Omental fat pad (tissue), 4 donors: ENCODE measurements at places on chromosomes 11 and 22.

DNA sequence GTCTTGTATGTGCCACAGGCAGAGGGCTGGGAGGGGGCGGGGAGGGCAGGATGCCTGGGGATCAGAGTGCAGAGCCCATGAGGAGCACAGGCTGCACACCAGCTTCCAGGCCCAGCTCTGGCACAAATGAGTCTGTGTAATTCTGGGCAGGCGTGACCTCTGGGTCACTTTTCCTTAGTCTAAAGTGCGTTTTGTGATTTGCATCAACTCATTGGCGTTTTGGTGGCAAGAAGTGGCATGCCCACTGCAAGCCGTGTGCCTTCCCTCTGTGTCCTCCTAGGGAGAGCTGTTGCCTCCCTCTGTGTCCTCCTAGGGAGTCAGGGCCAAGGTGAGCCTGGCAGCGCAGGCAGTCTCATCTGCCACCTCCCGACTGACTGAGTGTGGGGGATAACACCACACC lies 17.2 kb downstream of the CHADL start:
- DNase-seq = no peak

- DNase-seq = no peak
Observed at GRCh38 chr22:22397875-22398524, 110.5 kb downstream of the ZNF280B start.

DNA sequence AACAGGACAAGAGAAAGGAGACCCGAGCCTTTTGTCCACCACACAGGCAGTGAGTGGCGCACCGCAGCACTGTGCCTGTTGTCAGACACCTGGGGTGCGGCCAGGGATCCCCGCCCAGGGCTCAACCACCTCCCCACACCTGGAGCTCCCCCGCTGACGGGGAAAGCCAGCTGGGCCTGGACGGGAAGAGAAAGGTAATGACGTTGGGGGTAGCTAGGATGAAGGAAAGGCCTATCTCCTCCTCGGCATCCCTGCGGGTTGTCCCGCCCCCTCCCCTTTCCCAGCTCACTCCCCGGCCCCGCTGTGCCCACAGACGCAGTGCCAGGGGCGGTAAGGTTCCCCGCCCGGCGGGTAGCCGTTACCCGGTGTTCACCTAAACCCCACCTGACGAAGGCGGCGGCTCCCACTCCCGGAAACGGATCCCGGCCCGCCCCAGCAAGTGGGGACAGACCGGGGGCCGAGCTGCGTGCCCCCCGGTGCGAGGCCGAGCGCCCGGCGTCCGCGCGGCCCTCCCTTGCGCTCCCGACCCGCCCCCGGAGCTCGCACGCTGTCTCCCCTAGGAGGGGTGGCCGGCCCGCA lies 495 bp downstream of the HYOU1 start:
- no peak for DNase-seq

DNA sequence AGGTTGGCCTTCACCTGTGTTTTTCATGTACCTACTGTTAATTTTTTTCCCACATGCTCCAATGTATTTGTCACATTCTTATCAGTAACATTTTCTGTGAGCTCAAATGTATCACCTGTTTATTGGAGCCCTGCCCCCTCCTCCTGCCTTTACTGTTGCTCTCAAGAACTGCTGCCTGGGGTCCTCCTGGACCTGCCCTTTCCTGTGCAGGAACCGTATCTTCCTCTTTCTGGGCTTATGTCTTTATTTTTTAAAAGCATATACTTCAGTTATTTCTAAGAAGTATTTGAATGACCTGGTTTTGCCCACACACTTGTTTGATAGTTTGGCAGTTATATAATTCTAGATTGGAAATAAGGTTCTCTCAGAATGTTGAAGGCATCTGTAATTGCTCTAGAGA lies 5.9 kb downstream of the FAM118B start:
- DNase-seq = no peak

GRCh38 chr22:24445481-24446259 lies 18.3 kb downstream of the ADORA2A start:
- DNase-seq = no peak

DNA sequence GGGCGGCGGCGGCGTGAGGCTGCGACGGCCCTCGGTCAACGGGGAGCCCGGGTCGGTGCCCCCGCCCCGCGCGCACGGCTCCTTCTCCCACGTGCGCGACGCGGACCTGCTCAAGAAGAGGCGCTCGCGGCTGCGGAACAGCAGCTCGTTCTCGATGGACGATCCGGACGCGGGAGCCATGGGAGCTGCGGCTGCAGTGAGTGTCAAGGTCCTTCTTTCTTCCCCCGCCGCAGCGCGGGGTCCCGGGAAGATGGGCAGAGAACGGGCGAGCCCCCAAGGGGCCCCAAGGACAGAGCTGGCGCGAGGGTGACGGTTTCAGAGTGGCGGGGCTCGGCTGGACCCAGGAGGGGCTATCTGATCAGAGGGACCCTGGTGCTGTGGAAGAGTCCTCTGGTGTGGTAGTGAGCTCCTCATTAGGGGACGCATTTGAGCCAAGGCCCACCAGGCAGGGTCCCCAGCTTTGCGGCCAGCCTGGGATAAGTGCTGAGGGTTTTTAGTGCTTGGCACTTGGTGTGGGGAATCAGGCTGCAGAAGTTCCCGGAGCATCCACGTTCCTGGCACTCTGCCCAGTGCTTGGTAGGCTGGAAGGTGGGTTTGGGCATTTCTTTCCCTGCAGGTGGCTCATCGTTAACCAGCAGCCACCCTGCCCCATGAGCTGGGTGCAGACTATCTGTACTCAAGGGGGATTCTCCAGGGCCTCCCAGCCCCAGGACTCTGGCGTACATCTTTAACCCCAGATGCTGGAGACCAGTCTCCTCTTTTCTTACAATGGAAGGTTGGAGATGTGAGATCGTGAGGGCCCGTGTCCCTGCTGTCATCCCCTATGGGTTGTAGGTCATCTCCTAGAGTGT lies 9.8 kb downstream of the EHBP1L1 start:
- no peak for DNase-seq

DNA sequence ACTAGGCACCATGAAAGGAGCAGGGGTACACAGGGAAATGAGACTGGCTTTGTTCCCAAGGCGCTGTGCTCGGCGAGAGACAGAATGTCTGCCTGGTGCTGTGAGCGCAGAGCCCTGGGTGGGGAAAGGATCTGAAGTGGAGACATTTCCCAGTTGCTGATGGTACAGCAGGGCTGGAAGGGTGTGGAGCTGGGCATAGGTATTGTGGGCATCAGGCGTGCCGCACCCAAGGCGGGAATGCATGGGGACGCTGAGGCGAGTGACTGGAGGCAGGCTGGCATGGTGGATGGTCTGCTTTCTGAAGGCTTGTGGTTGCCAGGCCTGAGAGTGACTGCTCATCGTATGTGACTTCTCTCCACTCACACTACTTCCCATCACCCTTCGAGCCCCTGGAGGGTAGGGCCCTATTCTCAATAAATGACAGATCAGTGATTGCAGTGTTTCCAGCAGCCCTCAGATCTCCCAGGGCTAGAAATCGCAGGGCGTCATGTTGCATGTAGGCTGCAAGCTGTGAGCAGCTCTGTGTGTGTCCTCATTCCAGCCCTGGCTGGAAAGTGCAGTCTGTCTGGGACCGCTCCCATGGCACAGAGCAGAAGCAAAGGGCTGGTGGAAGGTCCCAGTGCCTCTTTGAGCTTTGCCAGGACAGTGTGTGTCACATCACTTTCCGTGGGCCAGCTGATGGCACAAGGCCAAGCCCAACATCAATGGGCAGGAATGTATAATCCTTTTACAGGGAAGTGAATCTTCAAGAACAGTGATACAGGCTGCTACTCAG lies 67.7 kb downstream of the TBC1D22A start:
- DNase-seq = no peak

- DNase-seq = no peak
Observed at GRCh38 chr11:41779401-41779960, 320.0 kb upstream of the LRRC4C start.

DNA sequence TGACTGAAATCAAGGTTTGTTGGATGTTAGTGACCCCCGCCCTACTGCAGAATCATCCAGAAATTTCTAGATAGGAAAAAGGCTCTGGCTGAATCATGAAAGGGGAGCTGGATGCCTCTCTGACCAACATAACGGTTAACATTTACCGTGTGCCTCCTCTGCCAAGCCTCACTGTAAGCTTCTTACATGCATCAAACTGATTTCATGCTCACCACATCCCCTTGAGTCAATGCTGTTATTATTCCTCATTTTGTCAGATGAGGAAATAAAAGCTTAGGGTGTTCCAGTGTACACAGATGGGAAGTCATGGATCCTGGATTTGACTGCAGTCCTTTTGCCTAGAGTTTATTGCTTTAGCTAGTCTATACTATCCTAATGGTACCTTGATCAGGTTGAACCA lies 5.9 kb upstream of the HMOX1 start:
- DNase-seq = no peak

- no peak for DNase-seq
Observed at GRCh38 chr11:1845561-1846452, 7.0 kb downstream of the TNNI2 start.

DNA sequence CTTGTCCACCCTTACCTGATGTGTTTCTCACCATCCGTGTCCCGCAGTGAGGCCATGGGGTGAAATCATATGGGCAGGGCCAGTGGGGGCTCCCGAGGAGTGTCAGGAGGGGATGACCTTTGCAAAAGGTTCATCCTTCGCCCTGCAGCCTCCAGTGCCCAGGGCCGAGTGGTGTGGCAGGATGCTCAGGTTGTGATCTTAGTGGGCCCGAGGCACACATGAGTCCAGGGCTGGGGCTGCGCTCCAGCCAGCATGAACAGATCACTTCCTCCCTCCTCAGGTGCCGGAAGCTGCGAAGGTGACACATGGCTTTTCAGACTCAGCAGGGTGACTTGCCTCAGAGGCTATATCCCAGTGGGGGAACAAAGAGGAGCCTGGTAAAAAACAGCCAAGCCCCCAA lies 2.8 kb upstream of the FKBP2 start:
- DNase-seq = no peak

- no peak for DNase-seq
Observed at GRCh38 chr22:26632422-26633155, 10.8 kb downstream of the CRYBA4 start.

DNA sequence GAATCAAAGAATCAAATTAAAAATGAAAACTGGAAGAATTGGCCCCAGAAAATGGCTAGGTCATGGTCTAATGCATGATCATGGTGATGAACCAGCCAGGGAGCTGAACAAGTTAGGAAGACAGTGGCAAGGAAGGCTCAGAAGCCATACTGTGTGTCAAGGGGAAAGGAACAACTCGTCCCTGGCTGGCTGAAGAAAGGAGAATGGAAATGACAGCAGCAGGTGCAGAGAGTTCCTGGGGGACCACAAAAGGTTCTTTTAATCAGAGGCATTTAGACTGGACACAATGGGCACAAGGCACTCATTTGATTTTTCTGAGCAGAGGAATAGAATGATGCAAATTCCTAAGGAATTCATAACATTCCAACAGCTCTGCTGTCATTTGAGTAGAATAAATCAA lies 209.9 kb downstream of the LARGE1 start:
- no peak for DNase-seq

DNA sequence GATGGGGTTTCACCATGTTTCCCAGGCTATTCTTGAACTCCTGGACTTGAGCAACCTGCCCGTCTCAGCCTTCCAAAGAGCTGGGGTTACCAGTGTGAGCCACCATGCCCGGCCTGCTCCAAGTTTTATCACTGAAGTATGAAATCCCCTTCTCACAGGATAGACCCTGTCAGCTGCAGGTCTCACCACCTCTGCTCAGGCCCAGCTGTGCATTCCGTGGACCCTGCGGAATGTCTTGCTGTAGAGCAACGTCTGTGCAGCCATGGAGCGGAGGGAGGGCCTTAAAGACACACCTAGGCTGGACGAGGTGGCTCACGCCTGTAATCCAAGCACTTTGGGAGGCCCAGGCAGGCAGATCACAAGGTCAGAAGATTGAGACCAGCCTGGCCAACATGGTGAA lies 625.4 kb downstream of the BRD1 start:
- DNase-seq = no peak

GRCh38 chr11:67356864-67357561 lies 3.7 kb upstream of the POLD4 start:
- DNase-seq = no peak

DNA sequence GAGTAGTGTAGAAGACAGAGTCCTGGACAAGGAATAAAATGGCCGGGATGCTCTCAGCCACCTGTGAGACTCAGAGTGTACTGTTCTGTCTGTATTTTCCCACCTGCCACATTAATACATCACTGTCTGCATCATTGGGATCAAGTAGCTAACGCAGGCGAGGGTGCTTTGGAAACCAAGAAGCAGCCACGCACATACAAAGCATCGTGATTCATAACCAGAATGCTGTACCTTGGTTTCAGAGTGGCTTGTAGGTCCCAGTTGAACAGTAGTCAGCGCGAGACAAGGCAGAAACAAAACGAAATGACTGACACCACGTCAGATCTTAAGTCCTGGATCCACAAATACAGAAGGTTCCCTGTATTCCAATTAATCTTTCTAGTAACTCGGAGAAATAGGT lies 198.3 kb downstream of the GRIK4 start:
- DNase-seq = no peak

DNA sequence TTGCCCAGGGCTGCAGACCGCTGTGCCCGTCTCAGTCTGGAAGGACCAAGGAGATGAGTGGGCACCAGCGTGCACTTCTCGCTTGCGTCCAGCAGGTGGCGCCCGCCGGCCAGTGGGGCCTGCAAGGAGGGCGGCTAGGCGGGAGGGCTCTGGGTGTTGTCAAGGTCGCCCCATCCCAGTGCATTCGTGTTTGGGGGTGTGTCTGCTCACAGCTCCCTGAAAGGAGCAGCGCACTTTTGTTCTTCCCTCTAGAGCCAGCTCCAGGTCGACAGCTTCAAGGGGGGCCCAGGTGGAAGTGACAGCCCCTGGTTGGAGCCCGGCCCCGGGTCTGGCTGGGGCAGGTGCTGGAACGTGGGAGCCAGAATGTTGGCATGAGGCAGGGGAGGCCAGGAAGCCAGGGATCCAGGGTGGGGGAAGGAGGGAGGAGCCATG lies 23.4 kb upstream of the MPPED1 start:
- DNase-seq = peak; percentile 55

DNA sequence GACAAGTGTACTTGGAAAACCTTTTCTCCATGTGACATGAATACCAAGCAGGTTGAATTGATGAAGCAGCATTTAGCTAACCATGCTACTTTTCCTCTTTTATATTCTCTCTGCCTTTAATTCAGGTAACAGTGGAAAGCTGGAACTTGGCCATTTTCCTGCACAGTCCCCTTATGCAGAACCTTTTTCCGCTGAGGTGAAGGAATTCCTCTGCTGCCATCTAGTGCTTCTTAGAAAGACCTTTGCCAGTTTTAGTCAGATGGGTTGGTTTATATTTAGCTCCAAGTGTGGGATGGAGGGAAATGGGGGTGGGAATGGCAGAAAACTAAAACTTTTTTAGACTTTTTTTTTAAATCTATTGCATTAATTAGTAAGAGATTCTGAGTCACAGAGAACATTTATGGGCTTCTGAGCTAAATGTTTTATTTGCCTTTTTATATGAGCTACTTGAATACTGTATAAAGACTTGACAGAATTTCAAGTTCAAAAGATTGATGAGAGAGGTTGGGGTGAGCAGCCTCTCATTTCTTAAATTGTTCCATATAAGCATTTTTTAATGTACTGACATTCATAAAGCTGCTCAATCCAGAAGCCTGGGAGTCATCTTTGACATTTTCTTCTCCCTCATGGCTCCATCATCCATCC lies 153.9 kb upstream of the ZC3H12C start:
- DNase-seq = no peak

GRCh38 chr11:95076416-95076815 lies 9.7 kb downstream of the SRSF8 start:
- no peak for DNase-seq

- no peak for DNase-seq
Observed at GRCh38 chr22:29166180-29166579, 39.5 kb upstream of the EMID1 start.
